ENCODE measurements at places on chromosomes 12 and 14.

- peak; percentile 25 for DNase-seq
Observed at GRCh38 chr12:112894128-112894527, 12.6 kb upstream of the OAS1 start.

DNA sequence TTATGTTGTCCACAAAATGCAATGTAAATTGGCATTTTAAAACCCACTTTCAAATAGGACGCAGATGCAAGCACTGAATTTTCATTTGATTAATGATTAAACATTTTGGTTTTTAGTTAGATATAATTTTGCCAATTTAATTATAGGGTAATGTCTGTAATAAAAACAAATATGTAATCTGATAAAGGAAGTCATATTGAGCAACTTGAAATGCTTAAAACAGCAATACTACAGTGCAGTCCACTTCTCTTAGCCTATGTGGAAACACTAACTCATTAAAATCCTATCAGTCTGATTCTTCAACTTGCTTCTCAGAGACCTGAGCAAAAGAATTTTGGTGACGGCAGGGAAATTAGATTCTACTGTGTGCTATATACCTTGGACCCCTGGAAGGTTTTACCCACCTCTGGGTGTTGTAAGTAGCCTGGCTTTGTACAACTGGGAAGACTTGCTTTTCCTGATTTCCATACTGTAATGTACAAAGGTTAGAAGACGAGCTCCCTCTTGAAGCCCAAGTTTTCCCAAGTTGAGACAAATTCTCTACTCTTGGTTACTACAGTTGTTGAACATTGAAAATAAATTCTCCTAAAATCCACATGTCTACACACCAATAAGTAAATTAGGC, 4.1 kb downstream of the TRHDE start:
- DNase-seq: no peak

DNA sequence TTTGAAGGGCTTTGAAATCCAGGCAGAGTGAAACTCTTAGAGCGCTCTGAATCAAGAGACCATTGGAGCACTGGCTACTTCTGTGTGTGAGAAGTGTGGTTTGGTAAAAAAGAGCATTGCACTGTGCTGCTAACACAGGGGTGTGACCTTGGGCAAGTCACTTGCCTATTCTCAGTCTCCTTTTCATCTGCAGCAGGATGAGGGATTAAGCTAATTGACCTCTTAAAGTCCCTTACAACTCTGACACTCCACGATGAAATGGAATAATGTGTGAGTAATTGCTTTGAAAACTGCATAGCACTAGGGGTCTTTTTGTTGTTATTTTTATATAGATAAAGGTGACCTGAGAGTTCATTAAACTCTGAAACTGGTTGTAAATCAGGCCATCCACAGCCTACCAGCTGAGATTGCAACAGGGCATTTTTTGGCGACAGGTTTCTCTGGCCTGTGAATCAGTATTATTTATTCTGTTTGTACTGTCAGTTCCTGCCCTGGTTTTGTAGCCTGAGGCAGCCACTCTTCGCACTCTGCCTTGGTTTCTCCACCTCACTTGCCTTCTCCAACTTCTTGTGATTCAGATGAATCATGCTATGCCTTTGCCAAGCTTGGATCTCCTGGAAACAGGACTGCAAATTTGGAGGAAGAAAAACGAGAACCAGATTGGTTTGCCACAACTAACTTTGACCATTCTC, 159.9 kb upstream of the PARP11 start:
- DNase-seq: no peak

DNA sequence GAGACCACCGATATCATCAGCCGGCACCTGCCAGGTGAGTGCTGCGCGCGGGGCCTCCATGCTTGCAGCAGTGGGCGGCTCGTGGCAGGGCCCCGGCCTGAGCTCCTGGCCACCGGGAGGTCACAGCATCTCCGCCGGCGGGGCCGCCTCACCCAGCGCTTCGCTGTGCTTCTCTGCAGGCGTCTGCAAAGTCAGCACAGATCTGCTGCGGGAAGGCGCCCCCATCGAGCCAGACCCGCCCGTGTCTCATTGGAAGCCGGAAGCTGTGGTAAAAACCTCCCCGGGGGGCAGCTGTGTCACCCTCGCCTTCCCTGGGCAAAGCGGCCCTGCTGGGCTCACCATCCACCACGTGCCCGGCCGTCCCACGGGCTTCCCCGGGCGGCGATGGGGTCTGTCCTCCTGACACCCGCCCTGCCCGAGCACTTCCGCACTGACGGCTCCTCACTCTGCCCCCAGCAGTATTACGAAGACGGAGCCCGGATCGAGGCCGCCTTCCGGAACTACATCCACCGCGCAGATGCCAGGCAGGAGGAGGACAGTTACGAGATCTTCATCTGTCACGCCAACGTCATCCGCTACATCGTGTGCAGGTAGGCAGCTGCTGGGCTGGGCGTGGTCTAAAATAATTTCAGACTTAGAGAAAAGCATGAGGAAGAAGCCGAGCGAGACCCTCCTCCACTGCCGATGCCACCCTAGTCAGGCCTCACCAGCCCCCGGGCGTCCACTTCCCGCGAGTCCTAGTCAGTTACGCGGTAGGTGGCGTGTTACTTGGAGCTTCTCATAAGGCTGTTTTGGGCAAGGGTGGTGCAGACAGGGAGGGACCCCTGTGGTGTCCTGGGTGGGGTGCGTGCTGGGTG, 7.1 kb downstream of the PGAM5 start:
- DNase-seq: no peak

DNA sequence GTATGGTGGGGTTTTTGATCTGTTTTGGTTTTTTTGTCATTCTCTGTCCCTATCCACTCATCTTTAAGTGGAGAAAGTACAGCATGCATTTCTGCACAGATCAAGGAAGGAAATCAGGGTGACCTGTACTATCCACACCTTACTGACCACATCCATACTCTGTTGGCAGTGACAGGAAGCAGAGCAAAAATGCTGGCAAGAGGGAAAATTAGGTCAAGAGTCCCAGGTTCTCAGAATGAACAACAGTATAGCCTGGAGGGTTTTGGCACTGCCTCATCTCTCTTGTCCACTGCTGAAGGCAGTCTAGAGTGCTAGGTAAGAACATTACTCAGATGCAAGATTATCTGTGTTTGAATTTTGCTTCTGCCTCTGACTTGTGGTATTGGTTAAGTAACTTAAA, 70.7 kb downstream of the TAOK3 start:
- DNase-seq: no peak

Measured in MM.1S (cell line).